Tongue (tissue), 3 donors: ENCODE measurements at places on chromosomes 3 and 15. TPM values are rescaled to one million over a fixed set of nuclear protein-coding genes. Genes with fewer than 3 reads are reported as not detected.

The NAALADL2 gene
- total RNA-seq, result 76.0 TPM

- no peak for DNase-seq
Measured at GRCh38 chr15:77670558-77671361, 38.0 kb upstream of the LINGO1 start.

- DNase-seq, result no peak
Measured at GRCh38 chr15:38187630-38188313, 64.9 kb upstream of the SPRED1 start.

DNA sequence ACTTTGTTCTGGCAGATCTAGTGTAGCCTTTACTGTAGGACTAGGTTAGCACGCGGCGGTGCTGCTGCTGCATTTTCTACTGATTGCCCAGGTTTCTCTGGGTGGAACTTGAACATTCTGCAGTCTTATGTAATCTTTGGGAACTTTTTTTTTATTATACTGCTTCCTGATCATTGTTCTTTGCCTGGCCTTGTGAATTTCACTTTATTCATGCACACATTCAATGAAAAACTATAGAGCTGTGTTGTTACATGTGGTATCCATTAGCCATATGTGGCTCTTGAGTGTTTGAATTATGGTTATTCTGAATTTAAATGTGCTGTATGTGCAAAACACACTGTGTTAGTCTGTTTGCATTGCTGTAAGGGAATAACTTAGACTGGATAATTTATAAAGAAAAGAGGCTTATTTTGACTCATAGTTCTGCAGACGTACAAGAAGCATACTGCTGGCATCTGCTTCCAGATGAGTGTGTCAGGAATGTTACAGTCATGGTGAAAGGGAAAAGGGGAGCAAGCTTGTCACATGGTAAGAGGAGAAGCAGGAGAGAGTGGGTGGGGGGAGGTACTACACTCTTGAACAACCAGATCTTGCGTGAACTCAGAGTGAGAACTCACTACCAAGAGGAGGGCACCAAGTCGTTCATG, 26.5 kb downstream of the MEF2A start:
- no peak for DNase-seq

- no peak for DNase-seq
Measured at GRCh38 chr3:141681390-141681780, 56.7 kb upstream of the RNF7 start.
